ENCODE measurements at places on chromosomes 7 and 10. TPM values are rescaled to one million over a fixed set of nuclear protein-coding genes. Genes with fewer than 3 reads are reported as not detected.

The AMZ1 gene
- total RNA-seq, result 0.04 TPM

The HOXA9 gene
- total RNA-seq, result not detected

The SPAM1 gene
- not detected for total RNA-seq

GRCh38 chr10:96470116-96470743 lies 43.5 kb downstream of the TLL2 start:
- H3K36me3 ChIP-seq, result no peaks in the 10 kb centered on the region
- no peak overlapping the region for H3K27ac ChIP-seq
- no peak overlapping the region for H3K4me3 ChIP-seq
- no peaks in the 10 kb centered on the region for H3K4me1 ChIP-seq
- H3K27me3 ChIP-seq, result peaks cover 22% of the 10 kb centered on the region

GRCh38 chr10:71082960-71083715 lies 129.2 kb upstream of the UNC5B start:
- no peak overlapping the region for H3K27ac ChIP-seq
- H3K4me1 ChIP-seq, result no peaks in the 10 kb centered on the region
- H3K36me3 ChIP-seq, result no peaks in the 10 kb centered on the region
- no peaks in the 10 kb centered on the region for H3K27me3 ChIP-seq

- peaks cover 8% of the 10 kb centered on the region for H3K36me3 ChIP-seq
- H3K27ac ChIP-seq, result no peak overlapping the region
- no peak overlapping the region for H3K4me3 ChIP-seq
- H3K27me3 ChIP-seq, result no peaks in the 10 kb centered on the region
- no peak for DNase-seq
- H3K4me1 ChIP-seq, result no peaks in the 10 kb centered on the region
These were observed 26.2 kb upstream of the TRIM24 start for GRCh38 chr7:138433583-138434443.

- no peaks in the 10 kb centered on the region for H3K4me1 ChIP-seq
- H3K27me3 ChIP-seq, result no peaks in the 10 kb centered on the region
- no peaks in the 10 kb centered on the region for H3K36me3 ChIP-seq
- DNase-seq, result no peak
- H3K27ac ChIP-seq, result no peak overlapping the region
These were observed 123.2 kb upstream of the UNC5B start for GRCh38 chr10:71089162-71089561.

DNA sequence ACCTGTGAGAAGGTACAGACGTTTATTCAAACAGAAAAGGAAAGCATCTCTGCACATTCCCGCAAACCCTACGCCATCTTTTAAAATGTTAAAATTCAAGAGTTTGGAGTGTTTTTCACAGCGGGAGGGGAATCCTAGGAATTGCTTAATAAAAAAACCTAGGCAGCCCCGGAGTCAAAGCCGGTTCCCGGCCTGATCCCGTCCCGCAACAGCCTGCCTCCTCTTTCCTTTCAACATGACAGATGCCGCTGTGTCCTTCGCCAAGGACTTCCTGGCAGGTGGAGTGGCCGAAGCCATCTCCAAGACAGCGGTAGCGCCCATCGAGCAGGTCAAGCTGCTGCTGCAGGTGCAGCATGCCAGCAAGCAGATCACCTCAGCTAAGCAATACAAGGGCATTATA lies 123.0 kb upstream of the VSTM2A start:
- no peaks in the 10 kb centered on the region for H3K4me1 ChIP-seq
- H3K36me3 ChIP-seq, result no peaks in the 10 kb centered on the region
- H3K27me3 ChIP-seq, result no peaks in the 10 kb centered on the region
- no peak for DNase-seq
- H3K4me3 ChIP-seq, result no peak overlapping the region
- no peak overlapping the region for H3K27ac ChIP-seq

DNA sequence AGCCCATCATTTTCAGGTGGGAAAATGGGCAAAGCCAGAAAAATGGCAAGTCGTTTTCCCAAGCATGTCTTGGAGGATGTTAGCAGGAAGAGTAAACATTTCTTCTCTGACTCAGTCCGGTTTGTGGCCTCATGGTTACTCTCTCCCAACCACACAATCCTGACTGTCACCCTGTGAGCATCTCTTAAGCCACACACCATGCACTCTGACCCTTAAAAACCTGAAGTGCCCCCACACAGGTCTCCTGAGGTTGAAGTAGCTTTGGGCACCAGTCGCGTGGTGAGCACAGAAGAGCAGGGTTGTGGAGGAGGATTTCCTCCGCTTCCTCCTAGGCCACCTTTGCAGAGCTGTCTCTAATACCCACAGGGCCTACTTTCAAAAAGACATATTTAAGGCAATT lies 387.3 kb upstream of the NPVF start:
- H3K4me1 ChIP-seq, result peaks cover 45% of the 10 kb centered on the region
- DNase-seq, result no peak
- H3K36me3 ChIP-seq, result peaks cover 4% of the 10 kb centered on the region

DNA sequence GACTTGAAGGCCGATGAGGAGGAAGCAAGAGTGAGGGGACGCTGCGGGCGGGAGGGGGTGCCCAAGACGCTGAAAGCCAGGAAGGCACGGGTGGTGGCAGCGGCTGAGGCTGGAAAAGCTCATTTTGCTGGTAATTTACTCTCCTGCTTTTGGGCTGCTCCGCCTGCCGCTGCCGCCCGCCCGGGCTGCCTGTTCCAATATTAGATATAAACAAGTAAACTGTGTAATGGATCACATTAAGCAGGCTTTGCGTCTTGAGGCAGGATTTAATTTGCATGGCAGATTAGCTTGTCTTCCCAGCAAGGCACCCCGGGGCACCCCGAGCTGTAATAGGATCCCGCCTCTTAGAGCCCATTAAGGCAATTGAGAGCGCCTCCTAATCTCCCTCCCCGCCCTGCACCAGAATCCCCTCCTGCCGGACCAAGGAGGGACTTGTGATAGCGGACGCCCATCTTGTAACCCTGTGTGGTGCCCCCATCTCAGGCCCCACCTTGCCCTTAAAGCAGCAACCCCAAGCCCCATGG lies 46.1 kb upstream of the SLF2 start:
- H3K27ac ChIP-seq, result no peak overlapping the region
- no peaks in the 10 kb centered on the region for H3K36me3 ChIP-seq
- DNase-seq, result no peak
- H3K27me3 ChIP-seq, result peaks cover 36% of the 10 kb centered on the region

- no peak overlapping the region for H3K4me3 ChIP-seq
- H3K4me1 ChIP-seq, result no peaks in the 10 kb centered on the region
- no peak for DNase-seq
- H3K27me3 ChIP-seq, result peaks cover 14% of the 10 kb centered on the region
These were observed 248.6 kb upstream of the TCERG1L start for GRCh38 chr10:131560166-131560565.
